ENCODE measurements at places on chromosomes 3 and 15.

DNA sequence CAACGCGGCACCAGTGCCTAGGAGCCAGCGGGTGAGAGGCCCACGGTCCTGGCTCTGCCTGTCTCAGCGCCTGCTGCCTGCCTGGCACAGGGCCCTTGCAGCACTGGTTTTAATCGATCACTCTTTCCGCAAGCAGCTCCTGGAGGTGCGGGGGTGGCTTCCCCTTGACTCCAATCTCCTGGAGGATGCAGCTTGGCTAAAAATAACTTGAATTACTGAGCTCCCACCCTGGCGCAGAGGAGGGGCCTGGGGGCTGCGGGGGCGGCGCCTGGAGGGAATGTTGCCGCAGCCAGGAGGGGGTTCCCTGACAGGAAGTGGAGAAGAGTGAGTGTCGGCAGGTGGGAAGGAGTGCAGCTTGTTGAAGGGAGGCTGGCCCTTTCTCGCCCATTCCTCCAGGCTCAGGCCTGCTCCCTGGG, 9.9 kb upstream of the RPL29 start:
- no peak for DNase-seq

DNA sequence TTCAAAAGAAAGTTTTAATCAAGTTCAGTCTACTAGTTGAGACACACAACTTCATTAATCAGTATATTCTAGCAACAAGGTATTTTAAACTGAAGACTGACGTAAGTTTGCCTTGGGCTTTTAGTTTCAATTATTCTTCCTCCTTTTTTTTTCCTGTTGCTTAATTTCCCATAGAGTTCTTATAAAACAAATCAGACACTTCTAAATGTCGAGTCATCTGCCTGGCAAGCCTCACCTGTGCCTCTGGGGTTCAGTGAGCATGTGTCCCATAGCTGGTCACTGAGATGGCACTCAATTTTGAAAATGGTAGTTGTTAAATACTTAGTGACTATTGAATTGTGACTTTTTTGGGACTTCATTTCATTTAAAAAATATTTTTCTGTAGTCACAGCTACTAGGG, 27.4 kb downstream of the NKIRAS1 start:
- DNase-seq: no peak

DNA sequence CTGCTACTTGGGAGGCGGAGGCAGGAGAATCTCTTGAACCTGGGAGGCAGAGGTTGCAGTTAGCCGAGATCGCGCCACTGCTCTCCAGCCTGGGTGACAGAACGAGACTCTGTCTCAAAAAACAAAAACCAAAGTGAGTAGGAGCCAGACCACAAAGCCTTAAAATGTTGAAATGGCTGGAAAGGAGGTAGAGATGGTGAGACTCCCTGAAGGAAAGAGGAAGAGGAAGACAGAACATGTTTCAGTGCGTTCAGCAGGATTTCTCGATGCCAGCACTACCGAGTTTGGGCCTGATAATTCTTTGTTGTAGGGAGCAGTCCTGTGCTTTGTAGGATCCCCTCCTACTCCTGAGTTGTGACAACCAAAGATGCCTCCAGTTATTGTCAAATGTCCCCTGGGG, 189.9 kb downstream of the AKAP13 start:
- no peak for DNase-seq

- no peak for DNase-seq
Measured at GRCh38 chr3:99817047-99817436, 620 bp upstream of the CMSS1 start.

- DNase-seq: no peak
Measured at GRCh38 chr3:19487386-19487785, 339.1 kb downstream of the KCNH8 start.

DNA sequence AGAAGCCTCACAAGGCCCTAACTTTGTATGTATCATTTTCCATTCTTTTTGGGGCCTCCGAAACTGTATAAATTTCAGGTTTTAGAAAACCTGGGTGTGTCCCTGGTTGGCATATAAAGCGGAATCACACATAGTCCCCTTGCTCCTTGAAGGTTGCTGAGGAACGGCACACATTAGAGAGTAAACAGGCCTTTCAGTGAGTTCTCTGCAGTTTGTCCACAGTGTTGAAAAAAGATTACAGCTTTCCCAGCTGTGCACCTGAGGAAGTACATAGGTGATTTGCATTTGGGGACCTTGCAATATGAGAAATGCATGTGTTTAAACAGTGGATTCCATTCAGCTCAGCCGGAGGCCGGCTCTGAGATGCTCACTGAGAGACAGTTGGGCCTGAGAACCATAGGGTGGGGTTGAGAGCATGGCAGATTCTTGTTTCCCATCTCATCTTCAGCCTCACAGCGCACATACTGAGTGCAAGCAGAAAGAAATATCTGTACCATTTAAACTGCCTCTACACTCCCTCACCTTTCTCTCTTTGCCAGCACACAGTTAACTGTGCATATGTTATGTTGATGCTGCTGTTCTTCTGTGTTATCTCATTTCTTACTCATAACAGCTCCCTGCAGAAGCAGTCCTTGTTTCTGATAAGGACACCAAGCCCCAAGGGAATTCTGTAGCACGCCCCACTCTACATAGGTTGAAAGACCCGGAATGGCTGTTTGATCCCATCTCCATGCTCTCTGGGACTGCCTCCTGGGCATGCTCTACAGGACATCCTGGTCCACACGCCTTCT, 60.4 kb downstream of the BOC start:
- DNase-seq: no peak

DNA sequence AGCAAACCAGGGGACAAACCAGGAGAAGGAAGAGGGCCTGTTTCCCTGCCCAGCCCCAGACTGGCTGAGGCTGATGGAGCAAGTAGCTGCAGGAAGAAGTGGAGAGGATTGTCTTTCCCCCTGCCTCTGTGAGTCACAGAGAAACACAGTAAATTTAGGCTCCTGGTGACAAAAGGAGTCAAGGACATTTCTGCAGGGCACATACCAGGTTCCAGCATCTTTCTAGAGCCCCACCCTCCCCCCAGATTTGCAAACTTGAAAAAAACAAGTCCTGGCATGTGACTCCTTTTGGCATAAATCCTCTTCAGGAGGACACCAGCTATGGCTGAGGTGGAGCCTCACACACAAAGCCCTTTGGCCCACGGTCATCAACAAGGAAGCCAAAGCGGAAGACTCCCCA, 17.8 kb downstream of the PLD1 start:
- no peak for DNase-seq

DNA sequence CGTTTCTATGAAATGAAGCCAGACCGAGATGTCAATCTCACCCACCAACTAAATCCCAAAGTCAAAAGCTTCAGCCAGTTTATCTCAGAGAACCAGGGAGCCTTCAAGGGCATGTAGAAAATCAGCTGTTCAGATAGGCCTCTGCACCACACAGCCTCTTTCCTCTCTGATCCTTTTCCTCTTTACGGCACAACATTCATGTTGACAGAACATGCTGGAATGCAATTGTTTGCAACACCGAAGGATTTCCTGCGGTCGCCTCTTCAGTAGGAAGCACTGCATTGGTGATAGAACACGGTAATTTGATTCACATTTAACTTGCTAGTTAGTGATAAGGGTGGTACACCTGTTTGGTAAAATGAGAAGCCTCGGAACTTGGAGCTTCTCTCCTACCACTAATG, 41.9 kb upstream of the TRA2B start:
- no peak for DNase-seq

- no peak for DNase-seq
Measured at GRCh38 chr3:168085491-168086119, 10.1 kb downstream of the GOLIM4 start.

GRCh38 chr15:41866263-41866703, 27.6 kb downstream of the SPTBN5 start:
- no peak for DNase-seq

- DNase-seq: no peak
Measured at GRCh38 chr3:64563751-64564150, 124.0 kb downstream of the ADAMTS9 start.

GRCh38 chr15:66228807-66229735, 24.5 kb downstream of the MEGF11 start:
- no peak for DNase-seq

GRCh38 chr15:93771196-93772030, 459.9 kb upstream of the MCTP2 start:
- DNase-seq: no peak
